ENCODE measurements at places on chromosomes 2 and 18.

DNA sequence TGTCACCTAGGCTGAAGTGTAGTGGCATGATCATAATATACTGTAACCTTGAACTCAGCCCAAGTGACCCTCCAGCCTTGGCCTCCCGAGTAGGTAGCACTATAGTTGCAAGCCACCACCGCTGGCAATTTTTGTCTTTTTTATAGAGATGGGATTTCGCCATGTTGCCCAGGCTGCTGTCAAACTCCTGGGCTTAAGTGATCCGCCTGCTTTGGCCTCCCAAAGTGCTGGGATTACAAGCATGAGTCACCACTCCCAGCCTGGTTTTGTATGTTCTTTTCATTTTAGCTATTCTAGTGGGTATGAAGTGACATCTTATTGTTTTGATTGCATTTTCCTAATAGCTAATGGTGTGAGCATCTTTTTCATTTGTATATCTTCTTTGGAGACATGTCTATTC is 11.3 kb upstream of the EXOC6B start:
- DNase-seq, result peak; percentile 36

GRCh38 chr18:9082711-9083510 is 19.6 kb upstream of the NDUFV2 start:
- no peak for DNase-seq

- no peak for DNase-seq
Observed at GRCh38 chr2:234272069-234272850, 221.8 kb downstream of the SPP2 start.

- DNase-seq, result peak; percentile 81
Observed at GRCh38 chr2:46967990-46968647, 52.5 kb upstream of the MCFD2 start.

- DNase-seq, result no peak
Observed at GRCh38 chr18:478681-479080, 21.8 kb downstream of the COLEC12 start.

- DNase-seq, result no peak
Observed at GRCh38 chr18:41820784-41821183, 134.2 kb upstream of the PIK3C3 start.

- no peak for DNase-seq
Observed at GRCh38 chr2:158797963-158798700, 3.0 kb downstream of the DAPL1 start.

GRCh38 chr2:224938651-224939182 is 103.6 kb downstream of the DOCK10 start:
- no peak for DNase-seq

GRCh38 chr2:34670482-34670881 is 1071.4 kb upstream of the FAM98A start:
- DNase-seq, result no peak

DNA sequence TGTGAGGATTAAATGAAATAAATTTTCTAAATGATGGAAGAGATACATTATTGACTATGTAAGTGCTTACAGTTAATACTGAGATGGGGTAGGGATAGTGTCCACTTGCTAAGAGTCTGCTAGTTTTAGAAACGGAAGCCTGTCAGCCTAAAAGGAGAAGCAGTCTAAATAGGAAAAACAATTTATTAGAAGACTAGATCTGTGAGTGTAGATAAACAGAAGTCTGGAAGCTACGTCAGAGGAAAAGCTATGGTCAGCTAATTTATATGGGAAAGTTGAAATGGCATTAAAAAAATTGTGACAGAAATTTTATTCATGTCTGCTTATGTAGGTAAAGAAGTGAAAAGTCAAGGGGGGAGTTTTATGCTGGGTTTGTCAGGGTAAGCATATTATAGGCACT is 1338.4 kb upstream of the CHAC2 start:
- DNase-seq, result no peak

- DNase-seq, result no peak
Observed at GRCh38 chr2:121664086-121664485, 14.8 kb upstream of the CLASP1 start.

GRCh38 chr2:39483534-39483933 is 46.4 kb upstream of the MAP4K3 start:
- DNase-seq, result no peak

- DNase-seq, result no peak
Observed at GRCh38 chr18:45688833-45689232, 35.1 kb upstream of the SLC14A1 start.

DNA sequence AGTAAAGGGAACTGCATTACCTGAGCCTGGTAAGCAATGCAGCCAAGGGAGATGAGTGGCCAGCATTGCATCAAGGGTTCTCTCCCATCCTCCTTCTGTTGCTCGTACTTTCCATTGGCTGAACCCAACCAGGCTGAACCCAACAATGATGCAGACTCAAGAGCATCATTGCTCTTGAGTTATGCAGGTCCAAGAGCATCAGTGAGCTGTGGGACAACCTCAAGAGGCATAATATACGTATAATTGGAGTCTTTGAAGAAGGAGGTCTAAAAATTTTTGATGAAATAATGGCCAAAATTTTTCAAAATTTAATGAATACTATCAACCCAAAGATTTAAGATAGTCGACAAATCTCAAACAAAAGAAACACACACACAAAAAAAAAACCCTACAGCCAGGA is 213.0 kb downstream of the RNF152 start:
- no peak for DNase-seq

GRCh38 chr2:17375262-17375661 is 143.0 kb downstream of the RAD51AP2 start:
- DNase-seq, result no peak

DNA sequence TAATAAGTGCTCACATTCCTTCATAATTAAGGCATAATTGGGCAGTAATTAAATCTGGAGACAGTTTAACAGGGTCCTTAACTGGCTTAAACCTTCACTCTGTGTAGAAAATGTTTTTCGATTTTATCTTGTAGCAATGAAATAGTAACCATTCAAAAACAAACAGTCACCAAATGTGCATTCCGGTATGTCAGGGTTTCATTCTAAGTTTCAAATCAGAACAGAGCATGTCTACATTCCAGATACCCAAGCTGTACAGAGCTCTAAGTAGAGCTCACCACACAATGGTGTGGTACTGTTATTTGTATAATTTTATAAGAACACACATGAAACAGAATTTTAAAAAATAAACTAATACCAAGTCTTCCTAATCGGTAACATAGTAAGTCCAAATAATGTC is 52.6 kb downstream of the SMAD2 start:
- DNase-seq, result no peak

DNA sequence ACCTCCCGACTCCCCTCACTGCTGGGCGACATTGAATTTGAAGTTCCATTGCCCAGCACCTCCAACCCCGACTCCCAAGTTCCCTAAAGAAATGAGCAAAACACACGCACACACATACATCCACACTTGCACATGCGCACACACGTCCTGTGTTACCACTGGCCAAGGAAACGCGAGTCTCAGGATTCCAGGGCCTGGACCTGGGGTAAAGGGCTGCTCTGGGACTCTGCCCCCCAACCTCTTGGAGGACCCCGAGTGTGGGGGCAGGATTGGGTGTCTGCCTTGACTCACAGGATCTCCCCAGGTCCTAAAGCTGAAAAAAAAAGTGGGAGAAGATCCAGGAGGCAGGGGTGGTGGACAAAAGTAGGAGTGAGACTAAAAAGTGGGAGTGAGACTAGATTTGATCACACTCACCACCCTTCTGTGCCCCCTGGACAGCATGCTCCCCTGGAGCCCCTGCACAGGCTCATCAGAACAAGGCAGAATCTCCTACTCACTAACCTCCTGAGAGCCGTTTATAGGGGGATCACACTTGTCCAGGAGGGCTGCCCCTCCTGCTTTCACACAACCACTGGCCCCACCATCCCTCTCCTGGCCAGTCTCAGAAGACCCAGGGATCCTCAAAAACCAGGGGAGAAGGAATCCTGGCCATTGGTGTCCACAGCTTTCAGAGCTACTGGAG is 202.2 kb downstream of the TNS1 start:
- no peak for DNase-seq

- DNase-seq, result no peak
Observed at GRCh38 chr2:179096090-179096489, 46.2 kb upstream of the CCDC141 start.

DNA sequence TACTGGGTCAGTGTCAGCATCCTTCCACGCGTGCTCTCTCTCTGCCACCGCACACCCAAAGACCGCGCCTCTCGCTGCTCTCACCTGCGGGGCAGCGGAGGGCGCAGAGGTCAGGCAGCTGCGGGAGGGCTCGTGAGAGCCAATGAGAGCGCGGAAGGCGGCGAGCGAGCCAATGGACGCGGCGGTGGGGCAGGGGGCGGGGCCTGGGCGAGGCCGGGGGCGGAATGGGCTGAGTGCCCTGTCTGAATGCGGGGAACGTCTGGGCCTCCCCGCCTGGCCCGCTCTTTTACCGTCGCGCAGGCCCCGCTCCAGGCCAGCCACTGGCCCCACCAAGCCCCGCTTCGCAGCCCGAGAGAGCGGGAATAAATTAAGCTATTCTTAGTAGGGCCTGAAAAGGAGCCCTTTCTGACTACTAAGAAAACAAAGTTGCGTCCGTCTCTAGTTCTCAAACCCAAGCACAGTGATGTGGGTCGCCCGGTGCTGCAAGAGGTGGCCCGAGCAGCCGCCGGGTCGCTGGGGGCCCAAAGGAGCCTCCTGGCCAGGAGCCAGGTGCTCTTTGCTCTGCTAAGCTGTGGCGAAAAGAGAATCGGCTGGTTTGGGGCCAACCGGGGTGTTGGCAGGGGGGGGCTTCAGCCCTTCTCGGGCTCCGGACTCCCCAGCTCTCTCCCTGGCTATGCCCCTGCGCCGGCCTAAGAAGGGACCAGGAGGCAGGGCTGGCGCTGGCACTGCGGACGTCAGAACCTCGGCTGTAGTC is 81.1 kb upstream of the GLI2 start:
- DNase-seq, result no peak

DNA sequence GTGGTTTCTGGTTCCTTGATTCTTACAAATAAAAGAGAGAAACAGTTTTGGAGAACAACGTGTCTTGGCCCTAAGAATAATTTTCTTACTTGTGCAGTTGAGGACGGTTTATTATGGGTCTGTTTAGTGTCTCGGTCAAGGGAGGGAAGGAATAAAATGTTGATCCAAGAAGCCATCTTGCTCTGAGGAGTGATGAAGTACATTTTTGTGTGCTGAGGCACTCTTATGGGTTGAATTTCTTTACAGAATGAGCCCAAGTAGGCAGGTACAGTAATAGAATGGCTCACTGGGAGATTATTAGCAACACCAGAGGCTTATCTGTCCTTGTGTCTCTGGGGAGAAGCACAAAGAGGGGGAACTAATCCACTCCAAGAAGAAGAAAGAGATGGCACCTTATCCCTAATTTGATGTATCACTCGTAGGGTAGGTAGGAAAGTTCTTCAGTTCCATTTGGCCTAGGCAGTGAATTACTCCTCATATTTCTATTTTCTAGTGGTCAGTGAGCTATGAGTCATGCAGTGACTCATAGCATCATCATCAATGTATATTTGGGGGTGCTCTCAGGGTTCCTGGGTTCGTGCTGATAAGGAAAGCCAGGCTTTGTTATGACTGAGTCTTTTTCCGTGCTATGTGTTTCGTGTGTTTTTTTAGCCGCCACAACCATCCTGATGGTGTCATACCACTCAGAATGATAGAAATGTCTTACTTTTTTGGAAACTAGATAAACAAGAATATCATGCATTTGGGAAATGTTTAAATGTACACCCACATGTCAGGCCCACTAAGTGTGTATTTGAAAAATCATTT is 250.1 kb upstream of the CTAGE1 start:
- peak; percentile 90 for DNase-seq

GRCh38 chr2:159226059-159226461 is 60.4 kb downstream of the WDSUB1 start:
- DNase-seq, result no peak

DNA sequence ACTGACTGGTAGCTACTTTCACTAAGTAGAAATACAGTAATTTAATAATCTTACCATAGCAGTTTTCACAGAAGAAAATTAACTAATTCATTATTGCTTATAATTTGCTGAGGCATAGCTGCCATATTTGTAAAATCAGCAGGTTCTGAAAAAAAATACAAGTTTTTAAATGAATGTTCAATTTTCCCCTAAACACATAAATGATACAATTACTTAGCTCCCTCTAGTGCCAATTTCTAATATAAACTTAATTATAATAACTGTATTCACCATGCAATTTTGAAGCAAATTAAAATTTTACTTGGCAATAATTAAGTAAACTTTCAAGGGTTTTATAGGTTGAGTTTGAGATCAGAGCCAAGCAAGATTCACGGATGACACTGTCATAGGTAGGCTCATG is 1321.6 kb upstream of the ACVR2A start:
- no peak for DNase-seq

GRCh38 chr2:66490588-66491001 is 55.7 kb downstream of the MEIS1 start:
- peak; percentile 23 for DNase-seq

DNA sequence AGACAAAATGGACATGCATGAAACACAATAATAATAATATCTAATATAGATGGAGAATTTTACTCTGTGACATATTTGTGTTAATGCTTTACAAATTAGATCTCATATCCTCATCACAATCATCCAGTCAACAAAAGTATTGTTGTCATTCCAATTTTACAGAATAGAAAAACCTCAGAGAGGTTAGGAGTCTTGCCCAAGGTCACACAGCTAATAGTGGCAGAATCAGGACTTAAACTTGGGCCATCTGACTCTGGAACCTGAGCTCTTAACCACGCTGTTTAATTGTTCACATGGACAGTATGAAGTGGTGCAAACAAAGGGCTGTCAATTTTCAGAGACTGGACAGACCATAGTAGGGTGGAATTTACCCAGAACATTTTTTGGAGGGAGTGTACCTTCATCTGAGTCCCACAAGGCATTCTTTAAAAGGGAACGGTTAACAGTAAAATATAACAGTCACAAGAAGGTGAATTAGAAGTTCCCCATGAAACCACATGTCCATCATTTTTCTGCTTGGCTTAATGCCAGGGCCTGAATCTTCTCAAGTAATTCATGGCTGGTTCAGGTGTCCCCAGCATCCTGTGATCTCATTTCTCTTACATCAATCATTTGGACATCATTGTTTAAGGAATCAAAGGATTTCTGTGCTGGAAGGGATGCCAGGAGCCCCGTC is 35.4 kb upstream of the CCDC93 start:
- DNase-seq, result no peak

- no peak for DNase-seq
Observed at GRCh38 chr2:220002251-220002650, 374.8 kb downstream of the SLC4A3 start.

- DNase-seq, result no peak
Observed at GRCh38 chr2:8300216-8300615, 381.6 kb upstream of the ID2 start.

DNA sequence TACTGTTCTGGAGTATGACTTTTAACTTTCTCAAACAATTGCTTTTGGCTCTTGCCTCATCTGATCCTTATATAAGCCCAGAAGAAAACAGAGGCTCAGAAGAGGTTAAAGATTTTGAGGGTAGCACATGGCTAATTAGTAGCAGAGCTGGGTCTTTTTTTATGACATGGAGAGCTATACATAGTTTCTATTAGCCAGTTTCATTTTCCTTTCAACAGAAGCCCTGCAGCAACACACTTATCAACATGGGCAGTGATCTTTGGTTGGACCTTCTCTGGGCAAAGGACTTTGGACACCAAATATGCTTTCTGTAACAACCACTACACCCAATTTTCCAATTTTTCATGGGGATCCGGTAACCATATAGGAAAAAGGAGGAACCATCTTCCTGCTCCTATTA is 64.9 kb downstream of the NCKAP5 start:
- no peak for DNase-seq

Data from SJSA1 (cell line).